ENCODE measurements at places on chromosomes 1 and 21. TPM values are rescaled to one million over a fixed set of nuclear protein-coding genes. Genes with fewer than 3 reads are reported as not detected.
A peak's percentile ranks its signal among the peaks of the same experiment; 100 is the strongest.

DNA sequence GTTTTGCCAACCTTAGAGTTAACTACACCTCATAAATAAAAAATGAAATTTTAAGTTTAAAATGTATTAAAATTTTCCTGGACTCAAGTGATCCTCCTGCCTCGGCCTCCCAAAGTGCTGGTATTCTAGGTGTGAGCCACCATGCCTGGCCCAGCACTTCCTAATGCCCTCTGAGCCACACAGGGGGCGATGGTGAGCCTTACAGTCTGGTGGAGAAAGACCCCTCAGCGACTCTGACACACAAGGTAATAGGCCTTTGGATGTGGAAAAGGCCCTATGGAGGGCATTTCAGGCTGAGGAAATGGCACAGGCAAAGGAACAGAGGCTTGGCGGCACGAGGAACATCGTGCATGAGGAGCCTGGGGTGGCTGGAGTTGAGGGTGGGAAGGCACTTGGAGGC is 6.7 kb downstream of the CITED4 start:
- DNase-seq: no peak

DNA sequence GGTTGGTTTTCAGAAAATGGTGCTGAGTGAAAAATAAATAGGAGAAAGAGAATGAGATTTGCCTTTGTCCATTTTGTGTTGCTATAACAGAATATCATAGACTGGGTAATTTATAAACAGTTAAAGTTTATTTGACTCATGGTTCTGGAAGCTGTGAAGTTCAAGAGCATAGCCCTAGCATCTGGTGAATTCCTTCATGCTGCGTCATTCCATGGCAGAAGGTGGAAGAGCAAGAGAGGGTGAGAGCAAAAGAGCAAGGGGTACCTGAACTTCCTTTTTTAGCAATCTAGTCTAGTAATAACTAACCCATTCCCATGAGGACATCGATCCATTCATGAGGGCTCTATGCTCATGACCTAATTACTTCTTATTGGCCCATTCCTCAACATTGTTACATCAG is 209.1 kb upstream of the ZP4 start:
- no peak for DNase-seq

DNA sequence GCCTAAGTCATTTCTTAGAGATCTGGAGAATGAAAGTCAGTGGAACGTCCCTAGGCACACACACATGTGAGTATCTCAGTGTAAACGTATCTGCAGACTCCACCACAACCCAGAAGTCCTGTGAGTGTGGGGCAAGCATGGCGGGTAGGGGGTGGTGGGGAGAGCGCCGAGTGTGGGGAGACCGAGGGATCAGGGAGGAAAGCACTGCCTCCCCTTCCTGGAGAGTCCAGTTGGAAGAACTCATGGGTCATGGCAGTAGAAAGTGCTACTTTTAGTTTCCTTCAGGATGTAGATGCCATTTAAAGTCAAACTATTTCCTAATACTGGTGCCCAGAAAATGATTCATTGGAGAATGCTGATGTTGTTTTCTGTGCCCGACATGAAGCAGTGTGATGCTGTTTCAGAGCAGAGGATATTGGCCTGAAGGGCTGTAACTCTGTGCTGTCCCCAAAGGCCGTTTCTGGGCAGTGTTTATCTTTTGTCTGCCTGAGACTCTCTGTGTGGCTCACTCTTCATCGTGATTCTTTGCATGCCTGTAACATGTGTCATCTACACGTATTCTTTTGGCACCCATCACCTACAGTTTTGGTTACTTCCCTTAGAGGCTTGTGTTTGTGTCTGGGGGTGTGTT is 45.7 kb upstream of the TSPAN2 start:
- DNase-seq: peak; percentile 90

- no peak for DNase-seq
These were observed 345.6 kb upstream of the AJAP1 start for GRCh38 chr1:4308806-4309205.

DNA sequence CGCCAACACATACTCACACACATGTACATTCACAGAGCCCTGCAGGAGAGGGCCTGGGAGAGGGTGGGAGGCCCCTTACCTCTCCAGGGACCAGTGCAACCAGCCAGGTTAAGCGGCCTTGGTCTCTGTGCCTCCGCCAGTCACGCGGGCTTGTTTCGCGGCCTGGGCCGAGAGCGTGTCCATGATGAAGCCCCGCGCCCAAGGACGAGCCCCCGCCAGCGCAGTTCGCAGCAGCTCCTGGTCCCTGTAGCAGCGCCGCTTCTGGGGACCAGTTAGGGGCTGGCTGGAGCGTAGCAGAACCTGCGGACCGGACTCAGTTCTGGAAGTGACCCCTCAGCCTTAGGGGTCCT is 7.3 kb upstream of the FAM167B start:
- no peak for DNase-seq

DNA sequence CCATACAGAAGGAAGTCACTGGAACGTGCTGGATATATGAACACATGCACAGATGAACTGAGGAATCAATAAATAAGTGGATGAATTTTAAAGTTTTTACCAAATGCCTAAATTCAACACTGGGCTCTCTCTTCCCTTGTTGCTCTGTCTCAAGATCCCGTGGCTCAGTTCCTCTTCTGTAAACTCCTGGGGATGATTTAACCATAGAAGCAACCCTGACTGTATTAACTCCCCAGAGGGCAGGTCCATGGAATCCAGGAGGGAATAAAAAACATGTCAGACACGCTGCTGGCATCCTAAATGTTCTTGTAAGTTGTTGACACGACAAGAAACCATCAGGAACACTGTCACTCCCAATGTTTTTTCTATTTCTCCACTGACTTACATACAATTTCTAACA is 45.3 kb upstream of the GPR157 start:
- DNase-seq: no peak

The ADAMTS1 gene
- 0.07 TPM for total RNA-seq

The MPL gene
- not detected for total RNA-seq

The UMODL1 gene
- not detected for total RNA-seq

Measured in HT1080 (cell line).